Right cardiac atrium (tissue), 5 donors: ENCODE measurements at places on chromosomes 3 and 15.

DNA sequence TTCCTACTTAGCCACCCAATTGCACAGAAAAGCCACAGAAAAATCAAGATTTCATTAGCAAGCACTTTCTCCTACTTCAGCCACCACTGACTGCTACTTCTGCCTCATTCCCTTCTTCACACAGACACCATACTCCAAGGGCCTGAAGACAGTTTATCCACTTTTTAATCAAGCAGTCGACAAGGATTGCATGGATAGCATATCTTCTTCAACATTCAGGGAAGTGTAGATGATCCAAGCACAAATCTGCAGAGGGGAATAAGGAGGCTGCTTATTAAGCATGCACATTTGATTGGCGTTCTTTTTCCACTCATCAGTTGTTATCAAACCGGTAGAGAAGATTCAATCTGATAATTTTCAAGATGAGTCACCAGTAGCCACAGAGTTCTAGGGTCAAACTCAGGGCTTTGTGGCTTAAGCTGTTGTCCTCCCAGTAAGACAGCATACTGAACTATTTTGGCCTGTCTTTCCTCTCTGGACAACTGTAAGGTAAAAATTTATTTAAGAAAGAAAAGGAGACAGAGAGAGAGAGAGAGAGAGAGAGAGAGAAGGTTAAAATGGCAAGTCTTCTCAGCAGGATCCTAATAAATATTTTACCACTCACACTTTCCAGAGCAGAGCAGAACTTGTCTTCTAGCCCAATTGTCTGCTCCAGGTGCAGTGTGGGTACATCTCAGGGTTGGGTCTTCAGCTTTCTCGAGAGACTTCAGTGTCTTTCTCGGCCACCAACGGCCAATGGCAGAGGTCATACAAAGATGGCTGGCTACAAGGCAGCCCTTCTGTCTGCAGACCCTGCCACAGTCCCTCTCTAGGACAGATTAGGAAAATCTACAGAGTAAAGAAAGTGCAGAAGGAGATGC, 80.6 kb upstream of the BHLHE40 start:
- no peak for DNase-seq

- DNase-seq = no peak
These were observed 108.3 kb upstream of the CHL1 start for GRCh38 chr3:88267-88666.

DNA sequence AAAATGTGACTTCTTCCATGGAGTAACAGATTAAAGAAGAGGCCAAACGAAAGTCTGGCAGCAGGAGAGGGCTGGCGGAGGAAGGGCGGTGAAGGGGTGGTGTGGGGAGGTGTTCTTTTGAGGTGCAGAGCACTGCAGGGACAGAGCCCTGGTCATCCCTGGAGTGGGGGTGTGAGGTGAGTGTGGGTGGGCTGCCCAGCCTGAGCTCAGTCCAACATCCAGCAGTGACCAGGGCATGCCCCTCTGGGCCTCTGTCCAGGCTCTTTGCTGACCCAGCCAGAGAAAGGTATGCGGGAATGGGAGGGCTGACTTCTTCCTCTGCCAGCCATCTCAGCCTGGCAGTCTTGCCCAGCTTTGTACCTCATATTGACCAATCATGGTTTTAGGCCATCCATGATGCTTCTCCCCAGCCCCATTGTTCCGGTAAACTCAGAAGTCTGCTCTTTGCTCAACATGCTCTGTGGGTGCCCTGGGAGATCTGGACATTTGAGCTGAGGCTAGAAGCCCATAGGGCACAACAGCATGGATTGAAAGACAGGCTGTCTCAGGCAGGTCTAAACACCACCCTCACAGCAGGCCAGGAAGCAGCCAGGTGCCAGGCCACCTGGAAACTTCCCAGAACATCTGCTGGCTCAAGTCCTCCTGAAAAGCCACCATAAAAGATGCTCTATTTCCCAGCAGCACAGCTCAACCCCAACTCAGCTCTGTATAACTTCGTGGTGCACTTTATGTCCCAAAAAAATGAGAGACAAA, 25.9 kb upstream of the CXCR6 start:
- DNase-seq = no peak

DNA sequence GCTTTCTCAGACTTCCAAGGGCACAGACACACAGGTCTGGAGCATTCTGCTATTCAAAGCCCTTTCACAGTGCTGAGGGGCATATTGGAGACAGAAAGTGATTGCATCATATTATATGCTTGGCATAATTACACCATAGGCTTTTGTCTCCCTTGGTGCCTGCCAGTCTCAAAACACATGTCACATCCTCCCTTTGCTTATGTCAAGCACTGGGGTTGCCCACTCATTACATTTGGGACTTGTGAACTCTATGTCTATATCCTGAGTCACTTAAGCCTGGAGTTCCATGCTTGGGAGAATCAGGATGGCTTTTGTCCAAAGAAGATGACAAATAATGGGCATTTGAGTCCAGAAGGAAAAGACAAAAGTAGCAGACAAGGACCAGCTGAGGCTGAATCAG, 12.3 kb upstream of the PDZRN3 start:
- DNase-seq = no peak
